ENCODE measurements at places on chromosomes 2 and 18.

- no peak for DNase-seq
Observed at GRCh38 chr2:188582211-188582610, 290.5 kb downstream of the GULP1 start.

DNA sequence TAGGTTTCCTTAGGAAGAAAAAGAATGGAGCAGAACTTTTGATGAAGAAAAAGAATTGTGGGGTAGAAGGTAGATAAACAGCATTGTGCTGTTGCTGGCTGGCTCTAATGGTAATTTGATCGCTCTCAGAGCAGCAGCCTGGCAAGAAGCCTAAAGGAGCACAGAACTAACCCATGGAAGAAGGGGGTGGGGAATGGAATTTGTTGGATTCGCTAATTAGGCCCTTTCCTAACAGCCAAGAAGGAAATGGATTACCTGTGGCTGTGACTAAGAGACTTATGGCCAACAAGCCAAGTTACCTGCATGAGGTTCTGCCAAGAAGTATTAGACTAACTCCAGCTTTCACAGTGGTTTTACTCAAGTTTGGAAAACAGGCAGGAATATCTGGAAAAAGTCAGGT lies 210.6 kb downstream of the IKZF2 start:
- no peak for DNase-seq

DNA sequence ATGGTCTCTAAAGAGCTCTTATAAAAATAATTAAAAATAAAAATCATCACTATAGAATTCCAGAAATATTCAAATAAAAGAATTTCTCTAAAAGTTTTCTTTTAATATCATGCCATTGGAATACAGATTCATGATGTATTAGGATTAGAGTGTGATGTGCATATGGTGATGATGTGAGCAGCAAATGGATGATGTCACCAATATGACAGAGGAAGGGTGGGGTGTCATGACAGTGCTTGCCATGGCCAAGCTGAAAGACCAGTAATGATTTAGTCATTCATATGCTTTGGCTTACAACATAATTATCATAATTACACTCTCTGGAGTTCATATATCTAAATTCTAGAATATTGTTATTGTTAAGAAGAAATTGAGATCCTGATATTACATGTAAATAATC lies 27.4 kb upstream of the TTC32 start:
- no peak for DNase-seq

GRCh38 chr2:190682168-190682567 lies 33.3 kb downstream of the NAB1 start:
- DNase-seq: no peak

GRCh38 chr2:172671501-172671900 lies 64.1 kb upstream of the RAPGEF4 start:
- DNase-seq: no peak

GRCh38 chr2:221895366-221896121 lies 323.4 kb upstream of the EPHA4 start:
- no peak for DNase-seq

DNA sequence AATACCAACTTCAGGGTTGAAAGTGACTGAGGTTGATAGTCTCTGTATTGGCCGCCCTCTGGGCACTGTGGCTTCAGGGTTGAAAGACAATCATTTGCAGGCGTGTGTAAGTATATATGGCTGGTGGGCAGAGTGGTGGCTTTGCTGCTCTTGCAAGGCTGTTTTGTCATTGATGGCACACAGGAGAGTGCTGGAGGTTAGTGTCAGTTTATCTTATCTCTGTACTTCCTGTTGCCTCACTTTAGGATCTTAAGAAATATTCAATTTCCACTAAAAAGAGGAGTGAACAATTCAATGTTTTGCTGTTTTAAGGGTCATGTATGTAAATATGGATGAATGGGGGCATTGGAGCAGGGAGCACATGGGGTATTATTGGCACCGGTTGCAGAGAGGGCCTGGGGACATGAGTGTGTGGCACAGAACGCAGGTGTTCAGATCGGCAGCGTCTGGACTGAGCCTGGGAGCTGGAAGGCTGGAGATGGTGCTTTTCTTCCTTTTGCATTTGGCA lies 51.5 kb downstream of the NCK2 start:
- peak; percentile 78 for DNase-seq

DNA sequence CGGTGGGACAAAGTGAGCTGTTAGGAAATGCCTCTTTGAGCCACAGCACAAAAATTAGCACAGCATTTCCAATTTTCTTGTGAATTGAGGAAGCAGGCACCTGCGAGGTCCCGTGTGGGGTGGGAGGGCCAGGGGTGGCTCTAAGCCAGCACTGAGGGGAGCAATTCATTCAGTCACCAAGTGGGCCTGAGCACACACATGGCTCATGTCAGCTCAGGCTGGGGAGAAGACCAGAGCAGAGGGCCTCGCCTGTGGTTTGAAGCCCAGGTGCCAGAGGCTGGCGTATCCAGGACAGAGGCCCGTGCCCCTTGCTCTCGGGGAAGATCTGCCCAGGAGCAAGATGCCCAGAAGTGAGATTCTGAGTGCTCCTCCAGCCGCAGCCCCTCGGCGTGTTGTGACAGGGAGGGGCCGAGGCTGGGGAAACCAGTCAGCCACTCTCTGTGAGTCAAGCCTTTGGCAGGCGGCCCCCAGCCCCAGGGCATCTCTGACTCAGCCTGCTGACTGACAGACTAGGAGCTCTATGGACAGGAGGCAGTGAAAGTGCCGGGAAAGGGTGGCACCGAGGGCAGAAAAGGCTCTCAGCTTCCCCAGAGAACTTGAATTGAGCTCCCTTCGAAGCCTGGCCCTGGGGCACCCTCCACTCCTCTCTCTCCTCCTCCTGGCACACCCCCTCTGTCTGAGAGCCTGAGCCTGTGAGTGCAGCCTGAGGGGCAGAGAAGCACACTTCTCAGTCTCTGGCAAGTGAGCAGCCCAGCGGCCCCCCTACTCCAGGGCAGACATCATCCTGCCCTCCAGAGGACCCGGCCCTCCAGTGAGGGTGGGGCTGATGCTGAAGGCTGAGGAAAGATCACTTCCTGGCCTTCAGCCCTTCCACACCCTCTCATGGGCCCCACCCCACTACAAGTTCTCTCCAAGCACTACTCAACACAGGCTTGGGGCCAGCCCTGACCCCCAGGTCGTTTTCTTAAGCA lies 32.3 kb downstream of the CYP26B1 start:
- DNase-seq: no peak

GRCh38 chr2:223560749-223561435 lies 41.3 kb downstream of the SCG2 start:
- no peak for DNase-seq

DNA sequence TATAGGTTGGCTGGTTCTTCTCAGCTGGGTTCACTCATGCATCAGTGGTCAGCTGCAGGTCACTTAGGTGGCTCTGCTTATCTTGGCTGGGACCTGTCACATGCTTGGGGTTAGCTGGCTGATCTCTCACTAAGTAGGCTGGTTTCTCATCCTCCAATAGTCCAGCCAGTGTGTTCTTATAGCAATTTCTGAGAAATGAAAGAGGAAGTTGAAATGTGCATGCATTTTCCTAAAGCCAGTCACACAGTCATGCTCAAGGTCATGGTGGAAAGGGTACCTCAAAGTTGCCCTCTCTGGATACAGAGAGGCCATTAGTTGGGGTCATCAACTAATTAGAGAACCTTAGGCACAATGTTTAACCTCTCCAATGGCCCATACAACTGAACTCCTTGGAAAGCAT lies 64.4 kb downstream of the KLHL29 start:
- DNase-seq: peak; percentile 32

- DNase-seq: no peak
Observed at GRCh38 chr2:114754907-114755563, 312.6 kb downstream of the DPP10 start.

GRCh38 chr18:59748628-59749360 lies 51.6 kb upstream of the CCBE1 start:
- DNase-seq: no peak

- DNase-seq: peak; percentile 24
Observed at GRCh38 chr2:188884046-188884445, 90.1 kb upstream of the COL3A1 start.

- no peak for DNase-seq
Observed at GRCh38 chr2:96537734-96538486, 1.4 kb downstream of the ARID5A start.

DNA sequence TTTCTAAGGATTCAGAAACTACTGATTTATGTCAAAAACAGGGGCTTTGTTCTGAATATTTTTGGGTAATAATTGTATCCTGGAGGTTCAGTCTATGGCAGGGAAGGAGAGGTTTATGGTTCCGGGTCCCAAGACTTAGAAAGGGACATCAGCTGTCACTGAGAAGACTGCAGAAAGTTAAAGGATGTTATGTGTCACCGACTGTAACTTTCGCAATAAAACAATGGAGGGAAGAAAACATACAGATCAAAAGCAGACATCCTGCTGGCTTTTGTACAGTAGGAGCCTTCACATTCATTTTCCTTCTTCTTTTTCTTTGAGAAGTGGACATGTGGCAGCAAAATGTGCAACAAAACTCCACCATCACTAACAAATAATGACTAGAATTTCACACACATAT lies 900.7 kb upstream of the SOX11 start:
- DNase-seq: no peak

DNA sequence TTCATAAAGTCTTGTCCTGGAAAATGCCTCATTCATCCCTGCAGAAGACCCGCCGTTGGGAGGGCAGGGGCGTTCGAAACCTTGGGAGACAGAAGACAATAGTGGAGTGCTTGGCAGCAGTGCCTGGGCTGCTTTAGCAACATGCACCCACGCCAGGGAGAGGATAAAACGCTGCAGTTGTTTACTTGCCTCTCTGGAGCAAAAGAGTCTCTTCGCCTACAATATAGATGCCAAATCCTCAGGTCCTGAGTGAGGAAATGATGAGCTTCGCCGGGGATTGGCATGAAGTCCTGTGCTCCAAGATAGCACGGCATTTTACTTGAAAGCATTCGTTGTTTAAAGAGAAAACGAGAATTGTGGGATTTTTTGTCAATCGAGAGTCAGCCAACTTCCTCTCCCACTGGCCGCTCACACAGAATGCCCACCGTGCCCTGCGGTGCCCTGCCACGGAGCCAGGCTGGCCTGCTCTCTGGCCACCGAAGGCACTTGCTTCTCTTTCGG lies 152.5 kb upstream of the POU3F3 start:
- DNase-seq: no peak

DNA sequence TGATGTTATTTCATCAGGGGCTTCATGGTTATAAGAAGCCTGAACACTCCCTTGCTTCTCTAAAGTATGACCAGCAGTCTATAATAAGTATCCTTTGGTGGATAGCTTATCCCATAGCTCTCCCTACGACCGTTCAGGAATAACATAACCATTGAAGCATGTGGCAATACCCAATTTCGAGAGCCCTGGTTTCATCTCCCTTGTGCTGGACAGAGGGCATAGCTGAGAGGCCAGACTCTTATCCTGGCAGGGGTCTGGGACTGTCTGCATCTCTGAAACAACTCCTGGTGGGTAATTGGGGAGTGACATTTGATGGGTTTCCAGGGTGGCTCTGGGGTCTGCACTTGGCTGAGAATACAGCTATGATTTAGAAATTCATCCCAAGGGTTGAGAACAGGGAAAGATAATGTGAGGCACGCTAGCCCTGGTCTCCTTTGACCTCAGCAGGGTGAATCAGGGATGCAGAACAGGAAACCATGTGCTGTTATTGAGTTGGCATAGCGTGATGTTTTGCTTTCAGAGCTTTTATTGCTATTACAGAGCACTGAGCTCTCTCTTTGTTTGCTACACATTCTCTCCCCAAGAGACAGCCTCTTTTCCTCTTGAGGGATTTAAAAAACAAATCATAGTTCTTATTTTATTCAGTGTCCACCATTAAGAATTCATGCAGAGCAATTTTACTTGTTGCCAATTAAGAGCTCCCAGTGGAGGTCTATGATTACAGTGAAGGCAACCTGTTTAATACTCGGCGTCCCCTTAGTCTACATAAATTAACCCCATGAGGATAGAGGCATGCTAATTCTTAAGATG lies 274.5 kb downstream of the NCKAP5 start:
- no peak for DNase-seq

DNA sequence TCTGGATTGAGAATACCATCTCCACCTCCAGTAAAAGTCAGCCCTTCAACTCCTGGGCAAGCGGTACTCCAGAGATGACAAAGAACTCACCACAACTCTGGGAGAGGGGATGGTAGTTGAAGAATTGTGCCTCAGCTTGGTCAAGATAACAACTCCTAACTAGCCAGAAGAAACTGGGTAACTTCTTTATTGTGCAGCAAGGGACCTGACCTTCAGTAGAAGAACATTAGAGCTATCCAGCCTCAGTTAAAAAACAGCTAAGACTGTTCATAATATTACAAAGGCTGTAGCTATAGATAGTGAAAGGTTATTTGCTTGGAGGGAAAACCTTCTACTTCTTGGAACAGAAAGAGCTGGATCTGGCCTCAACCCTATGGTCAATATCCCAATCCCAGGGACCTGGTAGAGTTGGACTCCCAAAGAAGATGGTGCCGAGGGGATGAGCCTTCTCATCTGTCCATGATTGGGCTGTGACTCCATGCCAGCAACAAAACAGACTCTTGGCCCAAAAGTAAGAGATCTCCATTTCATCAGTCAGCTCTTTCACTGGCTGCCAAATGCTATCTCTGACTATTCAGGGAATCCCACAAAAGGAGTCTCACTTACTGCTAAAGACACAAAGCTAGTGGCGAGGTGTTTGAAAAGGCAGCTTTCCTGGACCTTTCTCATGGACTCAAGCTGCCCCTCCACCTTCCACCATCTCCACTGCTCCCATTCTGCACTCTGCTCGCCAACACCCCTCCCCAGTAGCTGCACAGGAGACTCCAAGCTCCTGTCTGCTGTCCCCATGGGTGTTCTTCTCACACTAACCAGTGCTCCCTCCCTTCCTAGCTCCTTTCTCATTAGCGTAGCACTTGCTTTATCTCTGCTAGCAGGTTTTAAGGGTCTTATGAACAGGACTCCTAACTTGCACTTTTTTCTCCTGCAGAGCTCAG lies 145.8 kb downstream of the CAPN13 start:
- DNase-seq: no peak
